ENCODE measurements at places on chromosomes 1 and 21.
A peak's percentile ranks its signal among the peaks of the same experiment; 100 is the strongest.

- DNase-seq: no peak
Observed at GRCh38 chr1:173920861-173921260, 3.7 kb upstream of the SERPINC1 start.

DNA sequence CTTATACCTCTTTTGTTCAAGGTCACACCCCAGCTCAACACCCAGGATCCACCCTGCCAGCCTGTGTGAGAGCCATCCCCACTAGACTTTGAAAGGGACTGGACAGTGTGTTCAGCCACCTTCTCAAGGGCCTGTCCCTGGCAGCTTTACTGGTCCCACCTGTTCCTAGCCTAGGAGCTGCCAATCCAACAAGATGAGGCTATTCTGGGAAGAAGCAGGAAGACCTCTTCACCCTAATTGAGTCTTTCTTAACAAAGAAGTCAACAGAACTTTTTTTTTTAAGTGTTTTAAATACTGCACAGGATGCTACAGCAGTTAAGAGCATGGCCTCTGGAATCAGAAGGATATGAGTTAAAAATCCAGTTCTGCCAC lies 95.8 kb upstream of the HOOK1 start:
- DNase-seq: no peak

DNA sequence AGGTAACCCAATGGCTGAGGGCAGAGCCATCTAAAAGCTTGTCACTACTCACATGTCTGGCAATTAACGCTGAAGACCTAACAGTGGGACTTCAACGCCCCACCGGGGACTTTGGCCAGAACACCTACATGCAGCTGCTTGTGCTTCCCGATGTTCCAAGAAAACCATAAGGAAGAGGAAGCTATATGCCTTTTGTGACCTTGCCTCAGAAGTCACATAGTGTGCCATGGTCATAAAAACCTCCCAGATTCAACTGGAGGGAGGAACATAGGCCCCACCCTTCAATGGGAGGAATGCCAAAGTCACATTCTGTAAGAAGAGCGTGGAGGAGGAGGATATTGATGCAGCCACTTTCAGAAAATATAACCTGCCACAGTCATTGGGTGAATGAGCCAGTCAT lies 147.8 kb upstream of the MAGI3 start:
- DNase-seq: no peak

- DNase-seq: peak; percentile 16
Observed at GRCh38 chr1:44030605-44031251, 534 bp downstream of the SLC6A9 start.

- DNase-seq: no peak
Observed at GRCh38 chr1:51661081-51661518, 44.2 kb downstream of the OSBPL9 start.

GRCh38 chr1:191971447-191971846 lies 186.8 kb upstream of the RGS18 start:
- DNase-seq: no peak

DNA sequence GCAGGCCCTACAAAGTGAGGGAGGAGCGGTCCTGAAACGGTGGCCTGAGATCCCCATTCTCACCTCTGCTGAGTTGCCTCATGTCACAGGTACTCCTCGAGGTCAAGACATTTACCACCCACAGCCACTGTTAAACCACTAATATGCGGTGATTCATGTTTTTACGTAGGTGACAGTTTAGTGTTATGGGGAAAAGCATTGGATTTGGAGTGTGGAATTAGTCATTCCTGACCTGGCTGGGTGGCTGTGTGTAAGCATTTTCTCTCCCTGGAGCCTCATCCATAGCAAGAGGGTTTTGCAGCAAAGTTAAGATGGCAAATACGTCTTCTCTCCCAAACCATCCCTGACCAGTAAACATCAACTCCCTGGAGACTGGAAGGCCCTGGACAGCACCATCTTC lies 57.8 kb upstream of the KCNJ6 start:
- no peak for DNase-seq

GRCh38 chr1:31762726-31763670 lies 1.1 kb downstream of the ADGRB2 start:
- no peak for DNase-seq

DNA sequence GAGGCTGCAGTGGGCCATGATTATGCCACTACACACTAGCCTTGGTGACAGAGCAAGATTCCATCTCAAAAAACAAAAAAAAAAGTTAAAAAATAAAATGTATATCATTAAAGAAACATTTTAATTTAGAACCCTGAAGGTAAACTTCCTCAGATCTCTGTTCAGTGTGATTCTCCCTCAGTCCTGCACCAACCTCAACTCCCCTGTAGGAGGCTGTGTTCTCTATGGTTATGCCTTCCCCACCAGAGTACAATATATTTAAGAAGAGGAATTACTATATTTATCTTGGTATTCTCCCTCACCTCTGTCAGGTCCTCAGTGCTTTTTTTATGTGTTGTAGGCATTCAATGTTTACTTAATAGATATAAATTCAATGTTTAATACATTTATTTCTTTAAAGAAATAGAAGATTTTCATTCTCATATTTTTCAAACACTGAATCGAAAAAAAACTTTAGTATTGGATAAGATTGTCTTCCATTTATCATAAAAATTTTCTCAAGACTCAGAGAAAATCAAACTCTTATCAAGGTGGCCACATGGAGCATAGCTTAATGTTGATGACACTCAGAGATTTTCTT lies 4.8 kb upstream of the LRRC8B start:
- DNase-seq: no peak

GRCh38 chr1:201126832-201127754 lies at the start of gene ASCL5:
Gene ASCL5 (minus strand): TSS chr1:201127184. CDS start chr1:201115372, 11,812 bp downstream.
- no peak for DNase-seq

- DNase-seq: no peak
Observed at GRCh38 chr1:115377411-115377810, 39.4 kb upstream of the NGF start.

GRCh38 chr1:117060441-117061317 lies 553 bp downstream of the TTF2 start:
- no peak for DNase-seq

DNA sequence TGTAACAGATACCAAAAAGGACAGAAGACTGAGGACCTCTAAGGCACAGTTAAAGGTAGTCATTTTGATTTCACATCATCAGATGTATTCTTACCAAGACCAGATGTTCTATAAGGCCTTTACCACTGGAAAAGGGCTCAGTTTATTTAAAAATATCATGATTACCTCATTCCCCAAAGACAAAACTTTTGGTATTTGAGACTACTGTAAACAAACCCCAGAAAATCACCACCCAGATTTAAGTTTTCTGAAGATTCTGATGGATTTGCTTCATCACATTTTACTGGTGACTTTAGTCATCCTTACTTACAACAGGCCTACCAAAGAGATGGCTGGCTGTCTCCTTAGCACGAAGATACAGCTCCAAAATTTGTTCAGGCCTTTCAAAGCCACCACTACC lies 8.3 kb downstream of the ENAH start:
- no peak for DNase-seq

GRCh38 chr21:34870246-34870645 lies 178.9 kb downstream of the RUNX1 start:
- DNase-seq: no peak

GRCh38 chr1:238568735-238569134 lies 678.0 kb upstream of the ZP4 start:
- DNase-seq: no peak

GRCh38 chr1:176157995-176158394 lies 49.1 kb downstream of the COP1 start:
- no peak for DNase-seq

DNA sequence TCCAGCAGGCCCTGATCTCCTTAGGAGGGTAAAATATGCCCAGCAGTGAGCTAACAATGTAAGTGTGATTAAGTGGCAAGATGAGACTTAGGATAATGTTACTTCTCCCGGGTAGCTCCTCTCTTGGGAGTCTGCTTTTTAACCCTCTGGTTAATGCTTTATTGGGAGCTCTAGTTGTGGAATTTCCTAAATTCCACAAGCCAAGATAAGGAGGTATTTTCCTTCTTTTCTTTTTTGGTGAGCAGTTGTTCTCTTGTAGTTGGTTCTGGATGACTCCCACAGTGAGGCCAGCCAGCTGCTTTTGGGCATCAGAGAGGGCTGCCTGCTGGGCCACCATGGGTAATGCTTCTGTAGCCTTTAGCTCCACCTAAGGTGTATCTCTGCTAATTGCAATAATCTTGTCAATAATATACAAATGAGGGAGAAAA lies 19.3 kb downstream of the C1orf52 start:
- DNase-seq: no peak

DNA sequence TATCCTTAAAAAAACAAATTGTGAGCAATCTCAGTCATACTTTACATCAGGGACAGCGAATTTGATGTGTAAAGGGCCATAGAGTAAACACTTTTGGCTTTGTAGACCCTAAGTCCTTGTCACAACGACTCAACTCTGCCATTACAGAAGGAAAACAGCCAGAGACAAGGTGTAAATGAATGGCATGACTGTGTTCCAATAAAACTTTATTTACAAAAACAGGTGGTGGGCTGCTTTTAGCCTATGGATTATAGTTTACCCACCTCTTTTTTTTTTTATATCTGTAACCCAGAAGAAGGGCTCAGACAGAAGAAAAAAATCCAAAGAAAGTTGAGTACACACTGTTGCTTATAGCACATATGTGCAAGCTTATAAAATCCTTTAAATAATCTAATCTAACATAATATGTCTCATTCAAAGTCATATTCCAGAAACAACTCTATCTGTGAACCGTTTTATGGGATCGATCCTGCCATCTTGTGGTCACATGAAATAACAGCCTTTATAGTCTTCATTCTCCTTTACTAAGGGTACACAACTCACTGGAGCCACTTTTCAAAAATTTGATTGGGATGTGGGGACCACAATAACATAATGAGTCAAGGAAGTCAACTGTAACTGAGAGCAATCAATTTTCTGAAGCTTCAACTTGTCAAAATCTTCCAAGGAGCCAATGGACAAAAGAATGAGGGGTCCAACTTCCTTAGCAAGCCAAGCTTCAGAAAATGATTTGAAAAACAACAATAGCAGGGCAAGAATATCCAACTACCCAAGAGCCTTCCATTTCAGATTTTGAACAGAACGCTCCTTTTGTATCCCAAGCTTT lies 142.2 kb upstream of the KRTAP19-8 start:
- DNase-seq: no peak

GRCh38 chr1:115771847-115772457 lies 3.4 kb upstream of the CASQ2 start:
- no peak for DNase-seq

DNA sequence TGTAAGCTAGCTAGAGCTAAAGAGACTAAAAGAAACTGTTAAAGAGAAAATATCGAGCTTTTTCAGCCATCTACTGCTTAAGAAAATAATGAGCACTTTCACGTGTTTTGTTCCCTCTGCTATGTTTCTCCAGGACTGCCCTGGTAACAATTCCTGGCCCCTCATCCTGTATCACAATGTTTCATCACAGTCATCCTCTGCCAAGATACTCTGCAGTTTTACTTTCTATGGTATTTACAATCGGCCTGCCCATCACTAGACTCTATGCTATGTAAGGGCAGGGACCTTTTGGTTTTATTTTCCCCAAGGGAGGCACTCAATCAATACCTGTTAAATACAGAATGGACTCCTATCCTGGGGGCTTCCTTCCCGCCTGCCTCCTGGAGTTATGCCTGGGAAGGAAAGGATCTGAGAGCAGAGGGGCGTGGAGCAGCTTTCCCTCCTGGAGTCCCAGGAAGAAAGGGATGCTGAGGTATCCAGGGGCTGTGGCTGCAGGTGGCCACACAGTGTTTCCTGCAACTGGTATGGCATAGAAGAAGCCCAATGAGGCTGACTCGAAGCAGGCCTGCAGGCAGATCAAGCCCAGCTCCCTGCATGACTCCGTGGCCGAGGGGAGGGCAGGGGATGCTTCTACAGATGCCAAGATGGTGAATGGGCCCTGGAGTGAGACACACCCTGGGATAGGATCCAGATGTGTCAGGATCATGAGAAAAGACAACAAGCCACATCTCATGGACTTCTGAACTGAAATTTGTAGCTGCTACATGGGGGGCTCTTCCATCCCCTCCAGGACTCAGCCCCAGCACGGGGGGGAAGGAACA lies 52.9 kb downstream of the MATN1 start:
- DNase-seq: no peak

DNA sequence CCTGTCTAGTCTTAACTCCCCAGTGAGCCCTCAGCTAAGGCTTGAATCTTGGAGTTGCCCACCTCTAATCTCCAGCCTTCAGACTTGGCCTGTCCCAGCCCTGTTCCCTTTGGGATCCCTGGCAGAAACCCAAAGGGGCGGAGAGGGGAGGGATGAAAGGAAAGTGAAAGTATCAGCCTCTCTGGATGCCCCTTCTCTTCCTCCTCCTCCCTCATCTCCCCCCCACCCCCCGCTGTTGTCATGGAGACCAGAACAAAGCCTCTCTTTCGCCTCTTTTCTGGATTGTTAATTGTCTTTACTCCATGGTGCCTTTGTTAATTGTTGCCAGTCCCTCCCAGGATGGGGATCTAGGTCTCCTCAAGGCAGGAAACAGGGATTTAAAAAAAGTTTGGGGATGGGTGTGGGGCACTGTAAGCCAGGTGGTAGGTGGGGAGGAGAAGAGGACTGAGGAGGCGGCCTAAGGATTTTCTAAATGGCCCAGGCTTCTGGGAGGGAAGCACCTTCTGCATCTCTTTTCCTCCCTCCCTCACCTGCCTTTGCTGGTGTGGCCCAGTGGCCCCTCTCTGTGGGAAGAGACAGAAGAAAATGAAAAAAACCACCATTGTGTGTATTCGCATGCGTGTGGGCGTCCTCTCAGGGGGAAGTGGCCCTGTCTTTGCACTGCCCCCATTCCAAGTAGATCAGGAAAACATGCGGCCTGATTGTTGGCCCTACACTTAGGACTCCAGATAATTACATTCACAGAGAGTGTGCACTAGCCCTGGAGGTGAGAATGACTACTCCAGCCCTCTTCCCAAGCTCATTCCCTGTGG lies 7.5 kb upstream of the SOX13 start:
- no peak for DNase-seq

DNA sequence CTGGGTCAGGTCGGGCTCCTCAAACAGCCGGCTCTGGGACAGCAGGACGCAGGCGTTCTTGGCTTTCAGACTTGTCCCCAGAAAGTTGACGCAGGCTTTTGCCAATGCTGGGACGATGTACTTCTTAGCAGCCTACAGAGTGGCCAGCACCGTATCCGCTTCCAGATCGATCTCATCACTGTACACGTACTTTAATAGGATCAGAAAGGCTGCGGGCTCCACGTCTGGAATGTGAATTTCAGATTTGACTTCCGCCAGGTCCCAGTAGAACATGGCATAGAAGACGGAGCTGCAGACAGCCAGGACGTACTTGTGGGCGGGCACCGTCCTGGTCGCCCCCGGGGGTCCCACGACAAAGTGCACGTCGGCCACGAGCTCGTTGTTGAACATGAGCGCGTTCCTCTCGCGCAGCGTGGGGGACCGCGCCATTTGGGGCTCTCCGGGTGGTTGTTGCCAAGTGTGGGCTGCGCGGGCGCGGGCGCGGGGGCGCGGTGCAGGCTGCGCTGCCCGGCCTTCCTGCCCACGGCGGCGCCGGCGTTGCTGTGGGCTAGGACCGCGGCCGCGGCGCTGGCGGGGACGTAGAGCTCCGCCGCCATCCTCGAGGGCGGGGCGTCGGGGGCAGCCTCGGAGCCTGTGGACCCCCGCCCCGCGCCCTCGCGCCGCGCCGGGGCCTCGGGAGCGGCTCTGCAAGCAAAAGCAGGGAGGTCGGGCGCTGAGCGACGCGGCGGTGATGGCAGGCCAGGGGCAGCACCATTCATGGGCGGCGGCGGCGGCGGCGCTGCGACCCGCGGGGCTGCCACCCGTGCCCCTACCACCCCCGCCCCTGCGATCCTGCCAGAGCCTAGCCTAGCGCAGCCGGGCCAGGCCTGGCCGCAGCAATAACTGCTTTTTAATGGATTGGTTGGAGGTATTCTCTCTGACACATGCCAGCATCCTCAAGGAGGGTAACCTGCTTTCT lies 10.6 kb downstream of the CNR2 start:
- no peak for DNase-seq
